ENCODE measurements at places on chromosomes 3 and 15.

GRCh38 chr15:26125664-26126063 lies 262.5 kb upstream of the ATP10A start:
- no peak for DNase-seq

DNA sequence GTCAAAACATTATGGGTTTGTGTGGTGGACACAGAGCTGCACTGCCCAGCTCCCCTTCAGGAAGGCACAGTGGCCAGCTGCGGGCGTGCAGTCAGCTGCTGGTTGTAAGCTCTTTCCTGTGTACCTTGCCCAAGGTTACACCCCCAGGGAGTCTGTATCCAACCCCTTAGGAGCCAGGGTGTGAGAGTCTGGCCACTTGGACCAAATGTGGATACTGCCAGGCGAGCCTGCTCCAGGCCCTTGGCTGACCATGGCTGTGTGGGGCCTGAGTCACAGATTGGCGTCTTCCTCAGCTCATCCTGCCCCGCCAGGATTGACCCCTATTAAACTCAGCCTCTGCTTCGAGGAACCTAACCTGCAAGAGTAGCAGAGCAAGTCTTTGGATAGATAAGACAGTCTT lies 56.9 kb downstream of the ABHD5 start:
- no peak for DNase-seq

- no peak for DNase-seq
Measured at GRCh38 chr15:22954798-22955543, 25.2 kb downstream of the CYFIP1 start.

DNA sequence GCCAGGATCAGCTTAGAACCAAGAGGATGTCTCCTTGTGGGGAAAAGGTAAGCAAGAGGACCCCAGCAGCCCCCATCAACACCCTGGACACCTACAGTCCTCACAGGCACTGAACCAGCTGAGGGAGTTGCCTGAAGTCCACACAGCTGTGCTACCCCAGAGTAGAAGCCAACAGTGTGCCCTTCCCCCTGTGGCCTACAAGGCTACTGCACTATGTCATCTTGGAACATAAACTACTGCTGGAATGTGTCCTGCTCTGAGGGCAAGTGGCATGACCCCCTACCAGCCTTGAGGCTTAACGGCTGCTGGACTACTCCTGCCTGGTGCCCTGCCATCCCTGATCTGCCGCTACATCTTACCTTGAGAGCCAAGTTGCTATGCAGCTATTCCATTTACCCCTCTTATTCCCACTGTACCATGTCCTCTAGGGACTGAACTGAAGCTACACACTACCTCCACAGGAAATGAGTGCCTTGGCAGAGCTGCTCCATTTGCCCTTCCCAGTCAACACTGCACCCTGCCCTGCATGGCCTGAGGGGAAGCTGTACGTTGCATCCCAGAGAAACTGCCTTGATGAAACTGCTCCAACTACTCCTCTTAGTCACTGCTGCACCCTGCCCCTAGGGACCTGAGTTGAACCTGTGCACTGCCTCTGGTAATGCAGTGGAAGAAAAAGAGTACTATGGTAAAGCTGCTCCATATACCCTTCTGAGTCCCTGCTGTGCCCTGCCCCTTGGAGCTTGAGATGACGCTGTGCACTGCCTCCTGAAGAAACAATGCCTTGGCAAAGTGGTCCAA lies 40.2 kb upstream of the ATP13A5 start:
- DNase-seq = no peak

DNA sequence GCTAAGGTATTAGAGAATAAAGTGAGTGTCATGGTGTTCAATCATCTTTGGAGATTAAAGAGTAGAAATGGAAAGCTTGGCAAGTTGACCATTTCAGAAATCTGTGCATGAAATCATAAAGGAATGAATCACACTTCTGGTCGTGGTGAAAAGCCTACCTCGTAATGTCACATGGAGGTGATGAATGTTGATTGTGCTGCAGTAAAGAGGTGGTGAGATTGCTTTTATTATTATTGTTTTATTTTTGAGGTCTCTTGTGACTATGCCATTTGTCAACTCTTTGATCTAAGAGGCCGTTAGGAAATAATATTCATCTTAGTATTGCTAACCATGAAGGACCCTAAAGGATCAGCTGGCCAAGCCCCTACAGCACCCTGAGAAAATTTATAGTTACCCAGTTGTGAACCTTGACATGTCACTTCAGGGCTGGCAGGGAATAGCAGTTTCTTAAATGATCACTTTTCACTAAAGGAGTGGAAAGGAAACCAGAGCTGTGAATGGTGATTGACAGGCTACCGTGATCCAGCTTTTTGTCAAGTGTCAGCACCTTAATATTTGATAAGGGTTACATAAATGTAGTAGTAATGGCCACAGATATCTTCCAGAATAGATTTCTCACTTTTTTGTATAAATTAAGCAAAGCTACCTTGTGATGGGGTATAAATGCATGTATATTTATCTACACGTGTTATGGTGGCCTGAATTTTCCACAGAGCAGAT lies 203.9 kb downstream of the PTPRG start:
- no peak for DNase-seq

- no peak for DNase-seq
Measured at GRCh38 chr3:77348244-77348855, 308.5 kb downstream of the ROBO2 start.

DNA sequence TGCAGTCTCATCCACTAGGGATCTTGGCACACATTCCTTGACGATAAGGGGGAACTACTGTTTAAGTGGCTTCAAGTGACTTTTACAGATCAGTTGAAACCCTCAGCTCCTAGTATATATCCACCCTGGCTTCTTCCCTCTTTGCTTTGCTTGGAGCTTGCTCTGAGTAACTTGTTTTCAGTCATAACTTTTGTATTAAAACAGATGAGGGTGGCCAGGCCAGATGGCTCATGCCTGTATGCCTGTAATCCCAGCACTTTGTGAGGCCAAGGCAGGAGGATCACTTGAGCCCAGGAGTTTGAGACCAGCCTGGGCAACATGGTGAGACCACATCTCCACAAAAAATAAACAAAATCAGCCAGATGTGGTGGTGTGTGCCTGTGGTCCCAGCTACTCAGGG lies 42.4 kb downstream of the EOMES start:
- DNase-seq = no peak

- no peak for DNase-seq
Measured at GRCh38 chr3:76582632-76583378, 457.1 kb upstream of the ROBO2 start.

DNA sequence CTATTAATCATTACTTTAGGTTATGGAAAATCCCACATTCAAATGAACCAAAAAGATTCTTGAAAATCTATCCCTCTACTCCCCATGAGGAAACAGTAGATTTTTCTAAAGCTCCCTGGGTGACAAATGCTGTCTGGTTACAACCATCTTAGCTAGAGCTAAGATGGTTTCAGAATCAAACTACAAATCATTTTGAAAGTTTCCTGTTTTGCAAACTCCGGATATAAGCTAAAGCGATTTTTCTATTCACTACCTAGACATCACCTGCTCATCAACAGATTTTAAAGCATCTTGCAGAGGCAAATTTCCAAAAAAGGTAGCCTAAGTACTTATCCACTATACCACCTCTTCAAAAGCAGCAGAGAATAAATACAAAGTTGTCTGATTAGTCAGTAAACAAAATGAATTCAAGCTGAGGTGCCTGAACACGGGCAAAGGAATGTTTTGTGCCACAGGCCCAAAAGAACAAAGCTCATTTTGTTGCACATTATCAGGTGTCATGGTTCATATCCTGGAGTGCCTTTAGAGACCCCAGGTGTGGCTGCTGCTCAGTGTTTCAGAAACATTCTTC lies 204.9 kb downstream of the TNIK start:
- DNase-seq = no peak

DNA sequence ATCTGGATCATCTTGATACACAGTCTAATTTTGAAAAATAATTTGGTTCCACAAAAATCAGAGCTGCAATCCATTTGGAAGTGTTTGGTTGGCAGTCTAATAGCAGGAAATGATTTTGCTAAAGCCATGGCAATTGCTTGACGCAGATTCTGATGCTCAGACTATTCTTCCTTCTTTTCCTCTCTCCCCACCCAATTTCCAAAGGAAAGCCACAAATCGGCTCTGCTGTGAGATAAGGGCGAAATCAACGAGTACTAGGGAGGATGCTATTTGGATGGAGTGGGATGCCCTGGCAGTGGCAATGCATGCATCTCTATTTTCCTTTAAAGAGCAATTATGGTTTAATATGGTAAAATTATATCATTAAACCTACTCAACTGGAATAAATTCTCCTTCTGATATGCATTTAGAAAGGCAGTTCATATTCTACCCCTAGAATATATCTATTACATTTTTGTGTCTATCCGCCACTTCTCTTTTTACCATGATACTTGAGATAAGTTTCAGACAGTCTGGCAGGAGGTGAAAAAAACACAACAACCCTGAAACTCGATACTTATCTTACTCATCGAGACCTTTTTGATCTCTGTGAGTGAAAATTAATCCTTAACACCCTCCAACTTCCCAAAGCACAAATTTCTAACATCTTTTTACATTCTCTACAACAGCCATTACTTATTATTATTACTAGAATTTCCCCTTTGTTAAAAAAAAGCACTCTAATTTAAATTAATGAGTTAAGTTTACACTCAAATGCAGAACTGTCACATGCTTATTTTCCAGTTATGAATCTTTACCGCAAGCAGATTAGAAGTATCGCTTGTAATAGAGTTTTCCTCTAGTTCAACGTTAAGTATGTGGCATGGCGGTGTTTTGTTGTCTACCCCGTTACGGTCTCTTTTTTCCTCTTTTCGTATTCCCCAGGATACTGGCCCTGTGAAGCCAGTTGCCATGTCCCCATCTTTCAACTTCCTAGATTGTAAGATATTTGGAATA lies 433.3 kb downstream of the FOXP1 start:
- DNase-seq = no peak

- peak; percentile 21 for DNase-seq
Measured at GRCh38 chr3:111712294-111713167, 117.4 kb upstream of the ZBED2 start.
